MV-4-11 (cell line): ENCODE measurements at places on chromosomes 16 and 17.
A peak's percentile ranks its signal among the peaks of the same experiment; 100 is the strongest.

GRCh38 chr16:67431775-67432505 is 1.0 kb downstream of the HSD11B2 start:
- no peak for DNase-seq

DNA sequence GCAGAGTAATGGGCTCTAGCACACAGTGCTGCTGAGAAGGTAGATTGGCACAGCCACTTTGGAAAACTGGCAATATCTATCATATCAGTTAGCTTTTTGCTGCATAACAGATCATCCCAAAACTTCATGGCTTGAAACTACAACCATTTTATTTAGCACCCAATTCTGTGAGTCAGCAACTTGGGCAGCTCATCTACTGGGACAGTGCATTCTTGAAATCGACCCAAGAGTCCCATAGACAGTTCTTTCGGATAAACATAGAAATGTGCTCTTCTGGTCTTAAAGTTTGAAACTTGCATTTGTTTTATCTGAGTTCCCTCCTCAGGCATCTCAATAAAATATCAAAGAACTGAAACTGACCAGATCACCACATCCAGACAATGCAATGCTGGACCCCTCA is 76.7 kb downstream of the CEP112 start:
- no peak for DNase-seq

DNA sequence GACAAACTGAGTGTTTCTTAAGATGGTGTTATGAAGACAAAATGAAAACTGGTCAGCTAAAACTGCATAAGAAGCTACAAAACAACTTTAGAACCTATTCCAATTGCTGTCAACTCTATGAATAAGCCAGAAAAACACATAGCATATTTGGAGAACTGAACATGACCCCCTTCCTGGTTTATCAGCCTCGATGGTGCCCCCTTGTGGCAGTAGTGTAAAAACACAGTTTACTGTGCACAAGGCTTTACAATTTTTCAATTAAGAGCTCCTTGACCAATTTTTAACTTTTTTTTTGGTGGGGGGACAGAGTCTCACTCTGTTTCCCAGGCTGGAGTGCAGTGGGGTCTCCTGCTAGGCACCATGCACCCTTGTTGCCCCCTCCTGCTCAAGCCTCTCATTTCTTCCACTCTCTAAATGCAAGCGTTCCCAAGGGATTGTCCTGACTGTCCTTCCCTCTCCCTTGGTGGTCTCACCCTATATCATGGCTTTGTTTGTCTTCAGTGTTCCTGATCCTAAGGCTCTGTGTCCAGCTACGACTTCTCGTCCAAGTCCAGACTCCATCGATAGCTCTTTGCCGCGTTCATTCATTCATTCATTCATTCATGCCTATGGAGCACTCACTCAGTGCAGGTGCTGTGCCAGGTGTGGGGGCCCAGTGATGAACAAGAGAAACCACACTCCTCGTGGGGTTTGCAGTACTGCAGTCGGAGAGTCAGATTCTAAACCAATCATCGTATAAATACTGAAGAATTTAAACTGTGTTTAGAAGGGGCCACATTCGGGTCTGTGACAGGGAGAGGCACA is 7.5 kb downstream of the EIF1 start:
- peak; percentile 80 for DNase-seq

DNA sequence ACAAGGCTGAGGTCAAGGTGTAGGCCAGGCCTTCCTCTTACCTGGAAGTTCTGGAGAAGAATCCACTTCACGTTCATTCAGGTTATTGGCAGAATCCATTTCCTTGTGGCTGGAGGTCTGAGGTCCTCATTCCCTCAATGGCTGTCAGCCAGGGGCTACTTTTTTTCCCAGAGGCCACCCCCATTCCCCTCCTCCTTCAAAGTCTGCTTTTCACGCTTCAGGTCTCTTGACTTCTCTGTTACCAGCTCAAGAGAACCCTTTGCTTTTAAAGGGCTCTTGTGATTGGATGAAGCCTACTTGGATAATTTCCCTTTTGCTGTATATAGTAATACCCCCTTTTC is 55.1 kb upstream of the LGALS9 start:
- no peak for DNase-seq

- peak; percentile 58 for DNase-seq
Observed at GRCh38 chr16:10561425-10561824, 19.0 kb downstream of the EMP2 start.

GRCh38 chr17:78113804-78114785 is 14.5 kb downstream of the TMC6 start:
- DNase-seq = peak; percentile 72

- no peak for DNase-seq
Observed at GRCh38 chr16:12788758-12789157, 14.9 kb downstream of the CPPED1 start.

DNA sequence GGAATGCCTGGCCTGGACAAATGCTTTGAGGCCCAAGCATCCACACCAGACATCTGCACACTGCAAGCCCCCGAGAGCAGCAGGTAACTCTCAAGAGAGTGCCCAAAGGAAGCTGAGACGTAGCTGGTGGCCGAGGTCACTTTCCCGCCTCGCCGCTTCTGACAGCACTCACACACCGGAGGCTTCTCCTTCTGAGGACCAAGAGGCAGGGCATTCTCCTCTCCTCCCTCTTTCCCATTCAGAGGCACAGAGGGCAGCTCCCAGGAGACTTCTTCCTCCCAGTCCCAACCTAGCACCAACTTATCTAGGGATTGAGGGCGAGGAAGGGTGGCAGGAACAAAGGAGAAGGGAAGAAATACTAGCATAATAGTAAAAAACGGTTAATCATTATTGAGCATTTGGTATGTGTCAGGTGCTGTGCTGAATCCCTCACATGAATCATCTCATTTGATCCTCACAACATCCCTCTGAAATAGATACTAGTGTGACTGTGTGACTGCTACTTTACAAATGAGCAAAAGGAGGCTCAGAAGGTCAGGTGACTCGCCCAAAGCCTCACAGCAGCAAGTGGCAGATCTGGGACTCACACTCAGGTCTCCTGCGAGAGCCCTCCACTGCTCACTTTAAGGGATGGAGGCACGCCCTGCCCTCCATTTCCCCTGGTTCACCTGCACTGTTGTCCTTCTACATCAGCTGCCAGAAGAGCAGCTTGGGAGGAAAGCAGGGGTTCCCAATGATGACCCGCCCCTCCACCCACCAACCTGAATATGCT is 41.8 kb downstream of the MYO18A start:
- peak; percentile 52 for DNase-seq

- DNase-seq = peak; percentile 66
Observed at GRCh38 chr16:11201498-11202259, 54.3 kb downstream of the SOCS1 start.

DNA sequence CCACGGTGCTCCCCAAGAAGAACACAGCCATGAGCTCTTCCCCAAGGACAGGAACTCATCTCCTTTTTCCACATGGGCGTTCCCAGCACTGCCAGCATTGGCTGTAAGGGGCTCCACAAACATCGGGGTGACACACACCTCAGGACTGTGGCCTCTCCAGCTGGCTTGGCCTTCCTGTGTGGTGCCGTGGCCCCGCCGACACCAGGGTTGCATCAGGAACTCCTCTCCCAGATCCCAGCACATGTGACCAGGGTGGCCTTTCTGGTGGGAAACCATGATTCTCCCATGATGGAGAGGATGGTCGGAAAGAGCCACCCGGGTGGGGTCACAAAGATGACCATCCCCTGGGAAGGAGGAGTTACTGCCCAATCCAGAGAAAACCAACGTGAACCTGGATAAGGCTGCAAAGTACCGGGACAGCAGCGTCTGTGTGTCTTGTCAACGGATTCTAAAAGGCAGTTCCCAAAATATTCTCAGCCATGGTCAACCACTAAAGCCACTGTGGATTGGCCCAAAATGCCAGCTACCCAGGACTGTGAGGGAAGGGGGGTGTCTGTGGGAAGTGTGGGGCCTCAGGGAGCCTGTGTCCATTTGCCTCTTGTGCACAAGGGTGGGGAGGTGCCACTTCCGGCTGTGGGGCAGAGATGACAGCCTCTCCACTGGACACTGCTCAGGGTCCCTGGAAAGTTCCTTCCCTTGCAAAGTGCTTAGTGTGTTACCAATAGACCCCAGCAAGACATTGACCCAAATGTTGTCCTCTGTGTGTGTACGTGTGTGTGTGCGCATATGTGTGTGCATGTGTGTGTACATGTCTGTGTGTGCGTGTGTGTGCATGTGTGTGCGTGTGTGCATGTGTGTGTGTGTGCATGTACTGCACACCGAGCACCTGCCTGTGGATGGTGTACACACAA is 78.0 kb upstream of the CBX4 start:
- DNase-seq = peak; percentile 17

GRCh38 chr16:72552654-72553053 is 380.7 kb upstream of the PMFBP1 start:
- no peak for DNase-seq

- no peak for DNase-seq
Observed at GRCh38 chr17:79629548-79630049, 18.7 kb upstream of the RBFOX3 start.

DNA sequence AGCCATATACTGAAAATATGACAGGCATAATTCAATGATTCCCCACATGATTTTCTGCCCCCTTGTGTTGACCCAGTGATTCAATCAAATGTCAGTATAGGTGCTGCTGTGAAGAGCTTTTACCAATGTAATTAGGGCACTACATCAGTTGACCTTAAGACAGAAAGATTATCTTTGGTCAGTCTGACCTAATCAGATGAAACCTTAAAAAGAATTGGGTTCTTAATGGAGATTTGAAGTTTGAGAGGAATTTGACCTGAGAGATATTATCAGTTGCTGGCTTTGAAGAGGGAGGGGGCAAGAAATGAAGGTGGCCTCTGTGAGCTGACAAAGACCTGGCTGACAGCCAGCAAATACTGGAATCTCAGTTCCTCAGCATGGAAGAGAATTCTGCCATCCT is 358.7 kb upstream of the CA10 start:
- DNase-seq = no peak

DNA sequence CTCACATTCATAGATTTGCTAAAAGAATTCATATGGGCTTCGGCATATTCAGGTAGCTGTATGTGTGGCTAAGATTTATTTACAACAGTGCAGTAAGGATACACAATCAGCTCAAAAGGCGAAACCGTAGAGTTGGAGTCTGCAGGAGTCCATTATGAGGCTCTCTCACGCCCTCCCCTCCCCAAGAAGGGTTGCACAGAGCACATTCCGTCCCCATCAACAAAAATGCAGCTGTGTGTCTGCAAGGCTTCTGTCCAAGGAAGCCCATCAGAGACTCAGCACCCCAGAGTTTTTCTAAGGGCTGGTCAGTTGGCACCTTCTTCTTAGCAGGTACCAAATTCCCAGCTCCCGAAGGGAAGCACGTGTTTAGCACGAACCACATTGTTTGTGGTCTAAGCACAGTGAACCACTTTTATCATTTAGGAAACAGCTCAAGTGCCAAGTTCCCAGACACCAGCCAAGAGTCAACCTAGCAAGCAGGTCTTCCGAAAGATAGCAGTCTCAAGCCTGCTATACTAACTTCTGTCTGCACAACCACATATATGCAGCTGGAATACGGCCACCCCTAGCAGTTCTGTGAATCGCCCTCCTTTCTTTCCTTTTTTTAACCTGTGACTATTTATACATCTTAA is 28.5 kb upstream of the MEAK7 start:
- no peak for DNase-seq

GRCh38 chr17:15466131-15466530 is 1.3 kb downstream of the CDRT4 start:
- no peak for DNase-seq

DNA sequence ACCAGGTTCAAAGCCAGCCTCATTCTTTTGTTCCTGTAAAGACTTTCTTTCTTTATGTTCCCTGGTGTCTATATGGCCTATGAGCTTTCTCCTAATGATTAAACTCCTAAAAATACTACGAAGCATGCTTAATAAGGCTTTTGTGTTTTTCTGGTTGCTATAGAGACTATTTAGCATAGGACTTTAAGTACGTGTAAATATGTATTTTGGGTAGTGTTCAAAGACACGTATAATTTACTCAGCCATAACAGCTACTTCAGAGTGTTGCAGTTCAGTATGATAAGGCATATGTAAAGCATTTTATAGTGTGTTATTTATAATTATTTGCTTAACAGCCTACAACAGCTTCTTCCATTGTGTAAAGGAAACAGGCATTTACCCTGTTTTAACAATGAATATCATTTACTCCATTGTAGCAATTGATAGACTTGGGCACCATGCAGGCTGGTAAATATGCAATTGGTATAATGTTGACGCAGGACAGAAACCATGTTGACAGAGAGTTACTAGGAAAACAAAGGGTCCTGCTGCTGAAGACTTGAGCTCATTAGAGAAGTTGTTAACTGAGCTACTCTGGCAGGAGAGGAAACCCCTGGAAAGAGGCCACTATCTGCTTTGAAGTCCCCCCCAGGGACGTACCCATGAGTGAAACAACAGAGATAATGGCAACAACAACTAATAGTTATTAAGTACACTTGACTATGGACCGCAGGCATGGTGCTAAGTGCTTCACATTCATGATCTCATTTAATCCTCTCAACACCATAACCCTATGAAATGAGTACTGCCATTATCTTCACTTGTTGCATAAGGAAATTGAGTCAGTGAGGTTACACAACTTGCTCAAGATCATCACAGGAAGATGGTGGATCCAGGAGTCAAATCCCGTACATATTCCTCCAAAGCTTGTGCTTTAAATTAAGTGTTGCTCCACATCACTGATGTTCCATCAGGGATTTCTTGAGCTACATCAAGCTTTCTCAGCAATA is 342.2 kb upstream of the DYNLRB2 start:
- DNase-seq = no peak

DNA sequence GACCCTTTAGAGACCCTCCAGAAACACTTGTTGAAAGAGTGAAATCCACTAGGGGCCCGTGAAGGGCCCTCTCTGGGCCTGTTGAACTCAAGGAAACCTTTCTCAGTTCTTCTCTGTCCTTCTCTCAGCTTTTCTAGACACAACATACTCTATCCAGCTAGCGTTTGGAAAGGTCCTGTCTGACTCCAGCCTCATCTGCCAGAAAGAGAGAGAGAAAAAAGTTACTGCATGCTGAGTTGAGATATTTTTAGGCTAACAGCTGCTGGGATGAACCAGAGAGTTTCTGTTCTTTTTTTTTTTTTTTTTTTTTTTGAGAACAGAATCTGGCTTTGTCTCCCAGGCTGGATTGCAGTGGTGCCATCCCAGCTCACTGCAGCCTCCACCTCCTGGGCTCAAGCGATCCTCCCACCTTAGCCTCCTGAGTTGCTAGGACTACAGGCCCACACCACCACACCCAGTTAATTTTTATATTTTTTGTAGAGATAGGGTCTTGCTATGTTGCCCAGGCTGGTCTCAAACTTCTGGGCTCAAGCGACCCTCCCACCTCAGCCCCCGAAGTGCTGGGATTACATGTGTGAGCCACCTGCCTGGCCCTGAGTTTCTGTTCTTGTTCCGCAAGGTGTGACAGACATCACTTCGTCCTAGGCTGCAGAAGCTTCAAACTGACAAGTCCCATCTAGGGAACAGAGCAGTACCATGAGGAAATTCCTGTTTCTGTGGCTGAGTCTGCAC is 14.9 kb upstream of the TEX2 start:
- DNase-seq = peak; percentile 79

- no peak for DNase-seq
Observed at GRCh38 chr17:51718983-51719382, 439.5 kb downstream of the CA10 start.

GRCh38 chr16:10521681-10522274 is 58.6 kb downstream of the EMP2 start:
- peak; percentile 64 for DNase-seq
